Activated T-helper 17 cell treated with anti-CD3 and anti-CD28 coated beads, Interleukin-2, amount 50 U/mL, for 72 hours (primary cell): ENCODE measurements at places on chromosomes 5 and 9. TPM values are rescaled to one million over a fixed set of nuclear protein-coding genes. Genes with fewer than 3 reads are reported as not detected.

The DNAI1 gene
- not detected for total RNA-seq

- no peak for ATAC-seq
These were observed 8.7 kb downstream of the FAM193B start for GRCh38 chr5:177545487-177546257.

DNA sequence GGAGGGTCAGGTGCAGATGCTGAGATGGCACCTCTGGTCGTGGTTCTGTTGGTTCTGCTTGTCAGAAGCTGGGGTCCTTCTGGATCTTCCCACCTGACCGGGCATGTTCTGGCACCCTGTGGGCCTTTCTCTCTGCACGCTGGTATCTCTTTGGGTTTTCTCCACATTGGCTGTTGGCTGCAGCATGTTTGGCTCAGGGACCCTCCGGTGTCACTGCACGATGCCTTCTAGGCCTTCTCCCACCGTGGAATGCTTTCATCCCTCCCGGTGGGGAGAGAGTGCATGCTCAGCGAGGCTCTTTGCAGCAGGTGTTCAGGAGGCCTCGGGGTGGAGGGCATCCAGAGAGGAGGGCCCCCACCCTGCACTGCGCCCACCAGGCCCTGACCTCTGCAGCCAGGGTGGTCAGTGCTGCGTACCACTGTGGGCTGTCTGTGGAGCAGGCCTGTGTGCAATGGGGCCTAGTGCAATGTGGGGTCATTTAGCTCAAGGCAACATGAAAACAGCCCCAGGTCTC, 119.4 kb downstream of the WNK2 start:
- no peak for ATAC-seq

DNA sequence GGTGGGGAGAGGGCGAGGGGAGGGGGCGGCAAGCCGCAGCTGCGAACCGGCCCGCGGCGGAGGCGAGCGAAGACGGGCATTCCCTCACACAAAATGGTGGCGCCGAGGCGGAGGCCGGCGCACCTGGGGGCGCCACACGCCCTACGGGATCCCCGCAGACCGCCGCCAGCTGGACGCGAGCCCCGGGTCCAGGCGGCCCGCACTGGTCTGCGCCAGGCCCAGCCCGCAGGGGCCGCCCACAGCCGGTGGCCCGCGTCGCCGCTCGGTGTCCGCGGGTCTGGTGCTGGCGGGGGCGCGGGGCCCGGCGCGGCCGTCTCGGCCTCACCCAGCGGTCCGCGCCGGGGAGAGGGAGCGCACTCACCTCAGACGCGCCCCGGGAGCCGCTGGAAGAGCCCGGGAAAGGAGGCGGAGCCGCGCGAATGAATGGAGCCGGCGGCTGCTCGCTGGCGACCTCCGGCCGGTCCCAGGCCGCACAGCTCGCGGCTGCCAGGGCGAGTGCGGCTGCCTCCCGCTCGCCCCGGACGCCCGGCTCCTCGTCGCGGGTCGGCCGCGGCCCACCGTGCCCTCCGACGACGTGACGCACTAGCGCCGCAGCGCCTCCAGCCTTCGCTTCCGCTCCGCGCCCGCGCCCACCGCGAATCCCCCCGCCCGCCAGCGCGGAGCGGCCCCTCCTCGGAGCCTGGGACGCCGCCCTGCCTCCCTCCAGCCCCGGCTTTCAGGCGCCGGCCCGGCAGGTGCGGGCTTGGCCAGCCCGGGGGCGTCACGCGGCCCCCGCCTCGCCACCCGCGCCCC, at the start of gene FAM169A:
FAM169A (minus strand) TSS at position 584 of the 792 bp plus-strand sequence. CDS start 24,711 bp downstream, outside the sequence.
- peak; percentile 76 for ATAC-seq

DNA sequence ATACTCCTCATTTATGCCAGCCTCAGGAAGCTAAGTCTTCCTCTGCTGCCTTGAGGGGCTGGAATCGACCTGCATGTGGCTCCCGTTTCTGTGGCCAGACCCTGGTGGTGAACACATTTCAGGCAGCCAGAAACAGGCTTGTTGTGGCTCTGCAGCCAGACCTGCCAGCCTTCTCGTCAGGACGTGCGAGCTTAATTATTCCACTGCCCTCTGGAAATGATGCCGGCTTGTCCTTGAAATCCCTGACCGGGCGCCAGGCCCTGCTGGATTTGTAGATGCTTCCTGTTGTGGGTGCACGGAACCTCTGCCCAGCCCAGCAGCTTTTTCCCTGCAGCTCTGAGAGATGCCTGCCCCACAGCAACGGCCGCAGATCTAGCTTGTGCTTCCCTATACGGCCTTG, 41.6 kb downstream of the PDZD2 start:
- no peak for ATAC-seq

- ATAC-seq: no peak
These were observed 4.3 kb upstream of the SGCD start for GRCh38 chr5:156322666-156323065.

The DNAH5 gene
- total RNA-seq: not detected

The LRRC19 gene
- not detected for total RNA-seq

GRCh38 chr9:101212661-101213060, 172.1 kb downstream of the BAAT start:
- ATAC-seq: no peak

The EXOC3 gene
- 93.6 TPM for total RNA-seq
